ENCODE measurements at places on chromosomes 5 and 9.
A peak's percentile ranks its signal among the peaks of the same experiment; 100 is the strongest.

GRCh38 chr5:73851471-73852181 is 225.6 kb downstream of the ARHGEF28 start:
- DNase-seq: no peak

- DNase-seq: no peak
Observed at GRCh38 chr5:157464519-157465171, 4.6 kb downstream of the NIPAL4 start.

DNA sequence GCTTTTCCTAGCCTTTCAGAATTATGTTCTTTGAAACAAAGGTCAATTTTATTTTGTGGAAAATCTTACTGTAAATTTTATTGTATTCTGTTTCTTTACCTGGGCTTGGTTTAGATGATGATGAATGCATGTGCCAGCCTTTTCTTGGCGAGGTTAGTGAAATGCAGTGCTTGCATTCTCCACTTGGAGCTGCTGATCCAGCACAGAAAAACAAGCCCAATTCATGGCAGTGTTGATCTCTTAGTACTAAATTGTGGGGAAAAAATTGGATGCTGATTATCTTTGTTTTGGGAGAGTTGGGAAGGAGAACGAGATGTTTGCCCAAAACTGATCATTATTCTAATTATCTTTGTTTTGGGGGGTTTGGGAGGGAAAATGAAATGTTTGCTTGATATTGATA is 3.7 kb downstream of the HABP4 start:
- DNase-seq: no peak

DNA sequence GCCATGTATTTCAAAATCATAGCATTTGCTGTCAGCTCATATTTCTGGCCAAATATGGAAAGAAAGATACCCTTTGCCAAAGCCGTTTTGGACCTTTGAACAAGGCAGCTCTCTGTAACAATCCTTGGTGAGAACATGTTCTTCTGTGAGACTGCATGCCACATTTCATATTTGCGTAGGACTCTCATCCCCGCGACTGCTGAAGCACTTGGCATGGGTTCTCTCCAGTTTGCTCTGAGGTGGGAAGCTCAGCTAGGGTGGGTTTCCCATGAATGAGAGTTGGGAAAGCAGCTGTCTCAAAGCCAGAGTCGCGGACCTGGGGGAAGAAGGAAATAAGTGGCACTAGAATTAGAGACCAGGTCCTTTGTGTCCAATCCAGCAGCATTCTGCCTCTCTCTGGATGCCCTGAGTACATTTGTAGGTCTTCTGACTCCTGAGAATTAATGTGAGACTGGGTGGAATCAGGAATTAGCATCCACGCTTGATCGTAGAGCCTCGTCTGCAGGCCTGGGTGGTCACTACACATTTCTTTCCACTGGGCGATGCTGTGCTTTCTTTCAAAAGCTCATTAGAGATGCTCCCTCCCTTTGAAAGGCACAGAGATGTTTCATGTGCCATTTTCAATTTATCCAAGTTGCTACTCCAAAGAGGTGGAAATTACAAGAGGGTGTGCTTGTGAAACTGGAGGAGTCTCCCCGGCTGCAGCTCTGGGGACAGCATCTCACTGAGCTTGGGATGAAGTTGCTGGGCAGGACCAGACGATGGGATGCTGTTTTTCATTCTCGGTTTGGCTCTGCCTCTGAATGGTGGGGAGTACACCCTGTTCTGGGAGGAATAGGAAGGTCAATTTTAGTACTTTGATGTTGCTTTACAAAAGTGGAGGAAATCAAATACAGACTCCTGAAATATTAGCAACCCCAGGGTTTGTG is 197.2 kb downstream of the GADD45G start:
- no peak for DNase-seq

- no peak for DNase-seq
Observed at GRCh38 chr5:180026320-180026719, 45.2 kb downstream of the RNF130 start.

DNA sequence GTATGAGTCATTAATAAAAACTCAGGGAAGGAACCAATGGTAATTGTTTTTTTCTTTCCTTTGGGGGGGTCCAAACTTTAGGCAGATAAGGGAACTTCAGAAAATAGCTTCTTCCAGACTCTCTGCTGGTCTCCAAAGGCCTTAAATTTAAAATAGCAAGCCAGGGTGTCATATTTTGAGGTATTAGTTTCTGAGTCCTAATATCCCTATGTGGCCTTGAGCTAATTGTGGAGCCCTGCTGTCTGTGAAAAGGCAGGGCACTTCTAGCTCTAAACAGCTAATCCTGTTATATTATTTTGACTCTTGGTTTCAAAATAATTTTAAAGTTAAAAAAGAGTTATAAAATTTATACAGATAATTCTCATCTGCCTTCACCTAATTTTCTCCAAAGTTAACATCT is 195.7 kb upstream of the PPP1R2B start:
- DNase-seq: no peak

DNA sequence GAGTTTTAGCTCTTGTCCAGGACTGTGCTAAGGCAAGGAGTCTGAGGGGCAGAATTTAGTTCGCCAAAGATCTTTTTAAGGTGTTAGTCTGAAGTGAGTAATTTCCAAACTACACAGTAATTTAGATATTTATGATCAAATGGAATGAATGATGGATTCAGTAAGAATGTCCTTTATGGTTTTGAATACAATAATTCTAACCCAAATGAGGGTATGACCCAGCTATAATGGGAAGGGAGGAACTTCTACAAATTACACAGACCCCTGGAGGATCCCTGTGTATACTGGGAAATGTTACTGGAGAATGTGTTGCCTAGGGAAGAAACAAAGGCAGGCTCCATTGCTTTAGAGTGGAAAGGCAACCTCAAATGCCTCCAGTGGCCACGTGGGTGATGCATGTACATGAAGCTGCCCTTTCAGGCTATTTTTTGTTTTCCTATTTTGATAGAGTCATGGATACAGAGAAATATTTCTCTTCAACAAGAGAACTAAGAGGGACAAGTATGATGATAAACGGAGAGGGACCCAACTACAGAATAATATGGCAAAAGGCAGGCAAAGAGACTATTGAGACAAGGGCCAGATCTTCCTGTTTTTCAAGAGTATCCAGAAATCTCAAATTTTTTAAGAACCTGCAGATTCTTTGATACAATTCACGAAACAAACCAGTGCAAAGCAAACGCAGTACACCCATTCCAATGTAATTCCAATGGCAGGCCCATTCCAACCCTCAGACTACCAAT is 25.4 kb downstream of the SLC1A3 start:
- DNase-seq: no peak

- no peak for DNase-seq
Observed at GRCh38 chr5:56129288-56129687, 103.8 kb downstream of the ANKRD55 start.

DNA sequence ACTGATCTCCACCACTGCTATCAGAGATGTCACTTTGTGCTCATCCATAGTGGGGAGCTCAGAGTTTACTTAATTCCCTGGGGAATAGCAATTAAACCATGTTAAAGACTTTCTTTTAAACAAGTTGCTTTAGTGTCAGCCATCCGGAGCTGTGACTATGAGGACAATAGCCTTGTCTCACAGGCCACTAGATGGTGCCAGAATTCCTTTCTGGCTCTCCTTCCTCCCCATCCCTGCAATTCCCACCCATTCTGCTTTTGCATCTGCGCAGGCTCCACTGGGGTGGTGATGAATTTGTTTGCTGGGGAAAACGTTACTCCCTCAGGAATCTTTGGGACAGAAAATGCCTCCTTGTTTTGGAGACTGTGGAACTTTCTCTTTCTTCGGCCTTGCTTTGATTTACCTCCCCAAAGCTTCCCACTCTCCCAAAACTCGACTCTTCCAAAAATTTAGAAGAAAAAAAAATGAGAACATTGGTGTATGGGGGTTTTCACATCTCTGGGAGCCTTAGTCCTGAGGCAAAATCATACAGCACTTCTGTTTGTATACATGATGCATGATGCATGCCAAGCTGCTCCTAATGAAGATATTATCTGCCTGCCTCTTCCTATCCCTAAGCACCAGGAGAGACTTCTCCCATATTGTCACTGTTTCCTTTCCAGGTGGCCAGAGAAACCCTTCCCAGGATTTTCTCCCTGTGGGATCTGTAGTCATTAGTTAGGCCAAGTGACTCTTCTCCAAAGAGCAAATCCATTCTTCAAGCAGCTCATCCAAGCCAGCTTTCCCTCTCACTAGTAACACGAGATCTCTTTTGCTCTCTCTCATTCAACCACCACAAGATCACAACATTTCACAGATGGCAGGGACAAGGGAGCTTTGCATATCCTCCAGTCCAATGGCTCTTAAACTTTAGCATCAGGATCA is 466.1 kb downstream of the TLR4 start:
- DNase-seq: no peak

DNA sequence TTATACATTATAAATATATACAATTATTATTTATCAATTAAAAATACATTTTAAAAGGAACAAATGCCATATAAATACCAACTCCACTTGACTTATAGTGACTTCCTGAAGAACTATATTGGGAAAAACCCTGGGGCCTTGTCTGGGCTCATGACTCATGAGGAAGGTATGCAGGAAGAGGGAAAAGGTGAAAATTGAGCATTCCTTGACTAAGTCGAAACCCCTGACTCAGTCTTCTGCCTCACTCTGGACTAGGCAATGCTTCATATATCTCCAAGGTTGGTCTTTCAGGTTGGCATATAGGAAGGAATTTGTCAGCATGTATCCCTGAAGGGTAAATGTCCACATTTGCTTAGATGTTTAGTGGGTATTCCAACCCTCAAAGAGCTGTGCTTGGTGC is 78.5 kb downstream of the SH3TC2 start:
- DNase-seq: no peak

DNA sequence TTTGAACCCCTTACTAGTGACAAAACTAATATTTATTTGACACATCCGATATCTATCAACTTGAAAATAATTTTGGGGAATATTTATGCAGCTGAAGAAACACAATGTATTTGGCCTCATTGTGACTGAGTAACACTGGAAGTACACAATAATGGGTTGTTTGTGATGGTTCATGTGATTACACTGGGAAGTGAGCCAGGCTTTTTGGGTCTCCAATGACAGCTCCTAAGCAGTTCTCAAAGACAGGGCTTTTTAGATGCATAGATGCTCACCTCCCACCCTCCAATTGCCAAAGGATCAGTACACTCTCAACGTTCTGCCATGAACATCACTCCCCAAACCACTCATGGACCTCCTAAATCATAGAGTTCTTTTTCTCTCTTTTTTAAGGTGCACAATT is 170.0 kb downstream of the SLC24A2 start:
- no peak for DNase-seq

DNA sequence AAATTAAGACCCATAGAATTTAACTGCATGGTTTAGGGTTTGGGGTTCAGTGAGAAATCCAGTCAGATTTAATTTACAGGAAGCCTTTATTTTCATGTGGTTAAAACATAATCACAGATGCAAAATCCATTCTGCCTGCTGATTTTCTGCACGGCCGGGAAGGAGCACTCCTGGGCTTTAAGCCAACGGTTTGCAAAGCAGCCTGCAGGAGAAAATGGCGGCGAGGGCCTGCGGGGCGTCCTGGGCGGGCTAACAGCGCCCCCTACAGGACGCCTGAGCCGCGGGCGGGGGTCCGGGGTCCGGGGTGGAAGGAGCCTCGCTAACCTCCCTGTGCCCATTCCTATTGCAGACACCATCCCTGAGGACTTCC is 47.6 kb downstream of the THBS4 start:
- DNase-seq: peak; percentile 7

DNA sequence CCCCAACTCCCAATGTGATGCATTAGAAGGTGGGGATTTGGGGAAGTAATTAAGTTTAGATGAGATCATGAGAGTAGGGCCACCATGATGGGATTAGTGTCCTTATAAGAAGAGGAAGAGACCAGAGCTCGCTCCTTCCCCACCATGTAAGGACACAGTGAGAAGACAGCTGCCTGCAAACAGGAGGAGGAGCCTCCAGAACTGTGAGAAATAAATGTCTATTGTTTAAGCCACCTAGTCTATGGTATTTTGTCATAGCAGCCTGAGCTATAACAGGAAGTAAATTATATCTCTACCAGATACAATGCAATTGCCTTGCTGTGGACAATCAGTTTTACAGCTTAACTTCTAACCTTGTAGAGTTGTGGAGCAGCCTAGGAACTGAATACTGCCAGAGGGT is 58.0 kb downstream of the ANKRD33B start:
- DNase-seq: no peak

DNA sequence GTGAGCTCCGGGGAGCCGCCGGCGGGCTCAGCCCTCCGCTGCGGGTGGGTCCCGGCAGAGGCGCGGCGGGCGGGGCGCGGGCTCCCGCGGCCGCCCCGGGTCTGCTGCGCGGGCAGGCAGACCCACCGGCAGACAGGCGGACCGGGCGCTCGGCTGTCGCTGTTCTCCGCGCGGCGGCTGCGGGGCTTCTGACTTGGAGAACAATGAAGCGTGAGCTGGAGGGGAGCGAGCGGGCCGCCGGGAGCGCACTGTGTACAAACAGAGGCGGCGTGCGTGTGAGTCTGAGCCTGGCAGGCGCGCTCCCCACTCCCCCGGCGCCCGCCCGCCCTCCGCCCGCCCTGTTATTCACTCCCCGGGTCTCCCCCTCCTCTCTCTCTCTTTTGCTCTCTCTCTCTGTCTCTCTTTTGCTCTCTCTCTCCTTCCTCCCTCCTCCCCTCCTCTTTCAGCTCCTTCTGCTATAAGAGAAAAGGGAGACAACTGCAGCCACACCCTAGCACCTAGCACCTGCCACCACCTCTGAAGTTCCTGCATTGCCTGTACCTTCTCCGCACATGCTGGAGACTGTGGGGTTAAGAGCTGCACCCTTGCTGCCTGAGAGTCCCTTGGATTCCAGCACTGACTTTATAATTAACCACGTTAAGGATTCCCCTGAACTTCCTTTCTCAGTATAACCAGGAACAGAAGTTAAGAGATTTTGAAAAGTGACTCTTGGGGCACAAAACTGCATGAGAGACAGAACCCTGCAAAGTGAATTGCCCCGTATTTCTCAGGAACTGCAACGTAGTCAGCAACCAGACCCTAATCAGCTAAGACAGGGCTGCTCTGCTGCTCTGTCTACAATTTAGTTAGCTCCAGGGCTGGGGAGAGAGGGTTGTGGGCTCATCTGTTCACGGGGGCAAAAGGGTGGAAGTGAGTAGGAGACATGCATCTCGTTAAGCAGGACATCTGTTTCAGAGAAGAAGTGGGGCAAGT is at the start of gene EDIL3:
EDIL3 (minus strand) TSS at position 277 of the 972 bp plus-strand sequence. CDS start 506 bp downstream, outside the sequence.
- no peak for DNase-seq

DNA sequence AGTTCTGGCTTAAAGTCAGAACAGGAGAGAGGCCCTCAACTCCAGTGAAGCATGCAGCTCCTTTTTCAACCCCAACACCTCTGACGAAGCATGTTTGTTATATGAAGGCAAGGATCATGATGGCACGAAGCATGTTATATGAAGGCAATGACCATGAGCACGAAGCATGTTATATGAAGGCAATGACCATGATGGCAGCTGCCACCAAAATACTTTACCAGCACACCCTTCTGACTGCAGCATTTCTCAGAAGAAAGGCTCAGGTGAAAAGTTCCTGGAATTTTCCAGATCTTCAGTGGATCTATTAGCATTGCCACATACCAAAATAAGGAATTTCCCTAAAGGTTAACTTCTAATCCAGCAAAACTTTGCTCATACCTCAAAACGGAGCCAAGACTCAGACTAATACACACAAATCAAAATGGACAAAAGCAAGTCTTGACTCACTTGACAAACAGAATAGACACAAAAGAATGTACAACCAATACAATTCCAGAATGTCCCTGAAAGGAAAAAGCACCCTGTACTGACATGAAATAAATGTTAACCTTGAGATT is 217.4 kb downstream of the FANCC start:
- DNase-seq: no peak

All from GM18507 (cell line).